ENCODE measurements at places on chromosomes 4 and X.
A peak's percentile ranks its signal among the peaks of the same experiment; 100 is the strongest.

DNA sequence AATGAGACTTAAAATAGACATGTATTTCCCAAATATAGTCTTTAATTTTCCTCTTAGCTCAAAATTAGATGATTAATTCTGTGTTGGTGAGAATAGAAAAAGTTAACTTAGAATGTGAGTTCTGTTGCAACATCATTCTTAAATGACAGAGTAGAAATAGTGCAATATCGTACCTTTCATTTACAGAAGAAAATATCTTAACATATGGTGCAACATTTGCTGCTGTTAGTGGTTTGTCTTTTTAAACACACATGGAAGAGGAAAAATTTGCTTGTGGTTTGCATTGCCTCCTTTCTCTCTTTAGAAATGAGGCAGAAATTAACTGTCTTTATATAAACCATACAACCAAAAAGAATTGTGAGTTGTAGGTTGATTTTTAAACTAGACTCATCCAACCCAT, 39.3 kb upstream of the FHDC1 start:
- DNase-seq: peak; percentile 40

DNA sequence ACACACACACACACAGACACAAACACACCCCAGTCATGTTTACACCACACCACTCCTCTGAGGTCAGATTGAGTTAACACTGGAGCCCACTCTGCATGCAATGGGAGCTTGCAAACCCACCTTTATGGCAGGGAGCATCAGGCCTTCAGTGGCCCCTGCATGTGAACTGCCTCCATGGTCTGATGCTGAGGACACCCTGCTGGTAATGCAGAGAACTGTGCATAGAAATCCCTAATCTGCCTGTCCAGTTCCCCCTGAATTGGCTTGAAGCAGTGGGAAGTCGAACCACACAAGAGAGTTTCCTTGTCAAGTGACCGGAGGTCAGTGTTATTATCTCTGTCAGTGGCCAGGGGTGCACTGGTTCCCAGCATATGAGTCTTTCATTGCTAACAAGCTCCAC, 59.8 kb downstream of the ANOS1 start:
- no peak for DNase-seq

DNA sequence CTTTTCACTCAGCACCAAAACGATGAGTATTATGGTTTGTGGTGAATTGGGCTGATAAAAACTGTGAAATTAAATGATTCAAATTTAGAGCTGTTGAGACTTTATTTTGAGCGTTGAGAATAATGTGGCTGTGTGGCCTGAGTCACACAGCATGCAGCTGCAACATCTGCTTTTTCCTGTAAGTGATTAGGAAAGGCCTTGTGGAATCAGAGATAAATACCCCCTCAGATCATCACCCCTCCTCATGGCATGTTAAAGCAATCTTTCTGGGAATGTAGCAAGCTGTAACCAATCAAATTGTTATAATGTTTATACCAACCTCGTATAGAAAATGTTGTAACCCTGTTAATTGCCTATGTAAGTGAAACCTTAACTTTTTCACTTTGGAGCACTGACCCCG, 90.0 kb upstream of the GRPR start:
- peak; percentile 44 for DNase-seq

- DNase-seq: no peak
These were observed 395.7 kb downstream of the DTHD1 start for GRCh38 chr4:36677112-36677511.

DNA sequence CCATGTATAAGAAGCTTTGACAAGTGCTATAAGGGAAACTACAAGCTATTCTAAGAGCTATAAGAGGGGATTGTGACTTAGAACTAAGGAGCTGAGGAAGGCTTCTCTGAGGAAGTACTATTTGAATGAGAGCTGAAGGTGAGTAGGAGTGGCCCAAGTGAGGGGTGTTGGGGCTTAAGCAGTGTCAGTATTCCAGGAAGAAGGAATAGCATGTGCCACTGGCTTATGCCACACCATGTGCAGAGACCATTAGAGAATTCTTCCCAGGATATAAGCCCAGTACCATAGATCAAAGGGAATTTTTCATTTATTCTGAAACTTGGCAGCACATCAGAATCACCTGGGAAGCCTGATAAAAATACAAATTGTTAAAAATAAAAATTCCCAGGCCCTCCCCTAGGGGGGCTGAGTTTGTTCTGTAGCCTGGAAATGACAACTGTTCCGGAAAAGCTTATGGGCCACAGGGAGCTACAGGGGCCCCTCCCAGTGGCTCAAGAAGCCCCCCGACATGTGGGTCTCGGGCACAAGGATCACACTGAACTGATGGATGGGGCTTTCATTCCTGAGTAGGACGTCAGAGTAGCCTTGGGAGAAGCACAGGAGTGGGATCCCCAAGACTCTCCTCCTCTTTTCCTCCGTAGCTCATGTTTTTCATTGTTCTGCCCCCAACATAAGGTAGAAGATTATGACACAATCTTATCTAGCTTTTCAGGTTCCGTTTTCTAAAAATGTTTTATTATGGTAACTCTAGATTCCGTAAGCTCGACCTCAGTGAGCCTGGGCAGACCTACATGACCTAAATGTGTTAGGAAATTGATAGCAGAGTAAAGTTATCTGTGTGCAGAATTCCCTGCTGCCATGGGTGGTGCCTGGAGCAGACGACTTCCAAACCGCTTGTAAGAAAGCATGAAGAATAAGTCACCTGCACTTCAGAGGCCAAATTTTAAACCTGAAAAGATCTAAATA, 119.3 kb downstream of the AFF1 start:
- DNase-seq: no peak

- DNase-seq: no peak
These were observed 8.8 kb downstream of the EPHA5 start for GRCh38 chr4:65661471-65661870.

- no peak for DNase-seq
These were observed 40.3 kb downstream of the NHS start for GRCh38 chrX:17415242-17415810.

- no peak for DNase-seq
These were observed 294.2 kb downstream of the GRIA2 start for GRCh38 chr4:157514711-157515110.

- DNase-seq: no peak
These were observed 41.3 kb downstream of the DOCK11 start for GRCh38 chrX:118536687-118537461.

DNA sequence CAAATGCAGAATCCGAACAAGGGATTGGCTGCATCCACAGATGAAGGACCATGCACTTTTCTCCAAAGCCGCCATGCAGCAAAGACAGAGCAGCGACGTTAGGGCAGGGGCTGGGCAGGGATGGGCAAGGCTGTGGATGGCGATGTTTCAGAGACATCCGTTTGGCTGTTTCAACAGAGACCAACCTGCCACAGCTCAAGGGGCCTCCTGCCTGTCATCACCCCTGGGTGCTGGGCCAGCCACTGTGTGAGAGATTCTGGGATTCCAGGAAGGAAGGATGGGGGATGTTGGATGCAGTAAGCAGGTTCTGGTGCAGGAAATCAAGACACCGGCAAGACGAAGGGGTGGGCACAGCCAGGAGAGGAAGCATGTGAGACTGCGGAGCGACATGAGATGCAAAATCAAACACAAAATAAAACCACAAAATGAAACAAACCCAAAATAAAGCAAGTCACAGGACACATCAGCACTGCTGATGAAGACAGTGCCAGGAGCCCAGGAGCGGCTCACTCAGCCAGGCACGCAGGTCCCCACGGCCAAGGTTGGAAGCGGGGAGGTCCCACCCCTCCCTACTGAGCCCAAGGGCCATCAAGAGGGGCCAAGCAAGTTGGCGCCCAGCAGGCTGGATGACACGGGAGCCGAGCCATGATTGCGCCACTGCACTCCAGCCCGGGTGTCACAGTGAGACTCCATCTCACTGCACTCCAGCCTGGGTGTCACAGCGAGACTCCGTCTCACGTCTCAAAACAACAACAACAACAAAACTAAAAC, 68.1 kb downstream of the FAM53A start:
- DNase-seq: no peak

GRCh38 chr4:15716115-15716514, 13.2 kb downstream of the BST1 start:
- DNase-seq: no peak

GRCh38 chr4:139887376-139887802, 221.8 kb downstream of the MGST2 start:
- no peak for DNase-seq

- DNase-seq: peak; percentile 5
These were observed 56.6 kb downstream of the GPR143 start for GRCh38 chrX:9708923-9709553.

GRCh38 chr4:83723609-83724008, 187.7 kb downstream of the GPAT3 start:
- no peak for DNase-seq

- DNase-seq: no peak
These were observed 65.0 kb downstream of the COQ2 start for GRCh38 chr4:83219344-83220331.

- no peak for DNase-seq
These were observed 16.6 kb upstream of the ERCC6L start for GRCh38 chrX:72255445-72255844.

DNA sequence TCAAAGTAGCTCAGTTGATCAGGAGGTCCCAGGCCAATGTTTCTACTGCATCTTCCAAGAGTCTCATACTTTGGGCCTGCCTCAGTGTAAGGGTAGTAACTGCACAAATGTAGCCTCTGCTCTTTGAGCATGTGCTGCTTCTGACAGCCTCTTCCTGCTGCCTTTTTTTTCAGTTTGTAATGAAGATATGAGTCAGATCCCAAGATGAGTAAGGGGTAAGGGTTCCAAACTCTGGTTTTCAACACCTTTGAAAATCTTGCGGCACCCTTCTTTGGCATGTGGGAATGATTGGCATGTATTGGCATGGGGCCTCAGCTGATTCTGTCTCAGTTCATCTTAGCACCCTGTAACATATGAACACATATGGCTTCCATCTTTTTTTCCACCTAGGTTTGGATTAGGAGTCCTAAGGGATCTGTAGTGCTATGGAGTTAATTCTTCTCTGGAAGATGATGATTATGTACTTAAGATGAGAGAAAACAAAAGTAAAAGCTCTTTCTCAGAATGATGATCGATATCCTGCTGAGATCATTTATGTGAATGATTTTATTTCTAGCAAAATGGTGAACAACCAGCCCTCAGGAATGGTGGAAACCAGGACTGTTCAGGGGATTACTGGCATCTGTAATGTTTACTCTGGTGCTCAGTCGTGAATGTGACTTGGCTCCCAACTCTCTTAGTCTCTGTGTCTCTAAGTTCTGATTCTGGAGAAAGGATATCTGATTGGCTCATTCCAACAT, 118.7 kb upstream of the PRPS2 start:
- DNase-seq: no peak

- DNase-seq: no peak
These were observed 4.0 kb downstream of the HERC6 start for GRCh38 chr4:88382621-88383020.

Data from AG04449 (cell line).